Caco-2 (cell line): ENCODE measurements at places on chromosomes 3 and 15. TPM values are rescaled to one million over a fixed set of nuclear protein-coding genes. Genes with fewer than 3 reads are reported as not detected.
A peak's percentile ranks its signal among the peaks of the same experiment; 100 is the strongest.

- H3K27ac ChIP-seq: no peak within 1 kb of the TSS
- H3K4me3 ChIP-seq: no peak within 1 kb of the TSS
- no peak for DNase-seq
- no peaks in the 10 kb centered on the region for H3K36me3 ChIP-seq
Observed at GRCh38 chr15:53978253-53978906, at the start of gene UNC13C. TSS of gene UNC13C (plus strand) at chr15:53978441. CDS start at chr15:54012904, 34,463 bp downstream.

- H3K36me3 ChIP-seq: no peaks in the 10 kb centered on the region
- no peaks in the 10 kb centered on the region for H3K27me3 ChIP-seq
- no peak overlapping the region for H3K4me3 ChIP-seq
- DNase-seq: no peak
- no peak overlapping the region for H3K27ac ChIP-seq
Observed at GRCh38 chr15:58498821-58499580, 67.2 kb downstream of the LIPC start.

DNA sequence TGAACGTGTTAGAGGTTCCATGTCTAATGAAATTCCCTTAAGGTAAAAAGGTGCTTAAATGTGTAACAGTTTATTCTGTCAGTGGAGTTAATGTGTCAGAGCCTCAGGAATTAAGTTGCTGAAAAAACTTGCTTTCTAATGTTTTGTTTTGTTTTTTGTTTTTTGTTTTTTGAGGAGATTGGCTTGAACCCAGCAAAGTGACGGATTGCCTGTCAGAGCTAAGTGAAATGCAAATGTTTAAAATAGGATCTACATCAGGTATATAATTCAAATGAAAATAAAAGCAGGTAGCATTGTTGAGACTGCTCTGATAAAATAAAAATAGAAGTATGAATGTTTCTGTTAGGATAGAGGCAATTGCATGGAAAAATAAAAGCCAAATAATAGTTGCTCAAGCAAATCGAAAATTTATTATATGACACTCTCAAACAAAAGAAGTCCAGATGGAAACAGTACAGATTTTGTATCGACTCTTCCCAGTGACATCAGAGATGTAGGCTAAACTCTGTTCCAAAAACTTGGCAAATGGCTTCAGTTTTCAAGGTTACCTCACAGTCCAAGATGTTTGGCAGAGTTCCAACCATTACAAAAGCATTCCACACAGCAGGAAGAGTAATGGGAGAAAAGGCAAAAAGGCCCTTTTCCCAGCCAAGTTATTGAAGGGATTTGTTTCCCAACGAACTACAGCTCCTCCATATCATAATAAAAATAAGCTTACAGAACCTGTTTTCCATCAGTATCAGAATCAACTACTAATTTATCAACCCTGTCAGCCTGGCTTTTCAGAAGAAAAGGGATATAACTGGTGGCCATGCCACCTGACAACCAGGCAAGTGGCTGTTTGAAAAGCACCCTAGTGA lies 291.0 kb downstream of the TBL1XR1 start:
- H3K36me3 ChIP-seq: no peaks in the 10 kb centered on the region
- no peak overlapping the region for H3K27ac ChIP-seq
- DNase-seq: no peak

GRCh38 chr3:48440590-48440958 lies 517 bp downstream of the TMA7 start:
- H3K27me3 ChIP-seq: no peaks in the 10 kb centered on the region
- H3K36me3 ChIP-seq: no peaks in the 10 kb centered on the region; the same call in 1 of the 2 replicates
- peak overlapping the region; percentile 91 for H3K4me3 ChIP-seq
- peaks cover 12% of the 10 kb centered on the region for H3K4me1 ChIP-seq
- DNase-seq: no peak

- peaks cover 38% of the 10 kb centered on the region for H3K4me1 ChIP-seq
- no peak overlapping the region for H3K27ac ChIP-seq
- H3K27me3 ChIP-seq: no peaks in the 10 kb centered on the region
- no peaks in the 10 kb centered on the region for H3K36me3 ChIP-seq
- no peak overlapping the region for H3K4me3 ChIP-seq
Observed at GRCh38 chr15:85336880-85337279, 43.5 kb upstream of the AKAP13 start.

DNA sequence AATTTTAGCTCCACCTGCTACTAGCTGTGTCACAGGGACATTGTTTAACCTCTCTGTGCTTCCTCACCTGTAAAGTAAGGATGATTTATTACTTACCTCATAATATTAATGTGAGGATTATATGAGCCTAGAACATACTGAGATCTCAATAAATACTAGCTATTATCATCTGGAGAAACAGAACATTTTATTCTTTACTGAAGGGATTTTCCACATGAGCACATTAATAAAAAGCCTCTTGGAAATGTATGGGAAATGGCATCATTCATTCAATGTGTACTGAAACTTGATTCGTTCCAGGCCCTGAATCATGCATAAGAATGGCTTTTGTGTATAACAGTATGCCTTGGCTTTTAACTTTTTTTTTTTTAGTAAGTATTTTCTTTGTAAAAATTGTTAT lies 11.0 kb upstream of the CEMIP start:
- H3K36me3 ChIP-seq: no peaks in the 10 kb centered on the region
- no peak for DNase-seq
- H3K27me3 ChIP-seq: no peaks in the 10 kb centered on the region
- H3K27ac ChIP-seq: no peak overlapping the region
- no peak overlapping the region for H3K4me3 ChIP-seq

GRCh38 chr3:18354701-18355100 lies 70.4 kb downstream of the SATB1 start:
- no peak overlapping the region for H3K27ac ChIP-seq

GRCh38 chr15:64144192-64144564 lies 7.4 kb upstream of the SNX22 start:
- H3K27me3 ChIP-seq: no peaks in the 10 kb centered on the region
- H3K36me3 ChIP-seq: no peaks in the 10 kb centered on the region
- H3K4me1 ChIP-seq: no peaks in the 10 kb centered on the region
- DNase-seq: no peak

- no peak overlapping the region for H3K4me3 ChIP-seq
- H3K4me1 ChIP-seq: peaks cover 4% of the 10 kb centered on the region; the same call in 1 of the 2 replicates
- H3K27ac ChIP-seq: no peak overlapping the region
Observed at GRCh38 chr3:140559546-140559945, 118.3 kb upstream of the TRIM42 start.

DNA sequence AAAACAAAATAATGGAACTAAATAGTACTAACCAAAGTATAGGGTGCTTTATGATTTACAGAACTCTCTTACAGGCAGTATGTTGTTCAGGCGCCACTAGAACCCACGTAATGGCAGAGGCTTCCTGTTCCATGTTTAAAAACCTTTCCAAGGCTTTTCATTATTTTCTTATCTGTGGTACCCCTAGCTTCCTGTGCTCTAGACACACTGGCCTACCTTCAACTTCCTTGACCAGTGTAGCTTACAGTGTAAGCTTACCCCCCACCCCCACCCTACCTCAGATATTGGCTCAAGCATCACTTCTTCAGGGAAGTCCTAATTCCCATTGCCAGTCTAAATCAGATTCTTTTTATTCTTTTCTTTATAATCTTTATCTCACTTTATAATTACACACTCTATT lies 2.9 kb downstream of the NR2C2 start:
- no peak overlapping the region for H3K4me3 ChIP-seq
- no peaks in the 10 kb centered on the region for H3K36me3 ChIP-seq
- no peak for DNase-seq
- no peaks in the 10 kb centered on the region for H3K4me1 ChIP-seq
- no peak overlapping the region for H3K27ac ChIP-seq

- H3K4me3 ChIP-seq: no peak overlapping the region
- DNase-seq: no peak
- no peaks in the 10 kb centered on the region for H3K27me3 ChIP-seq
- H3K27ac ChIP-seq: no peak overlapping the region
- H3K36me3 ChIP-seq: no peaks in the 10 kb centered on the region
Observed at GRCh38 chr15:66723826-66724731, 22.0 kb downstream of the SMAD6 start.

- H3K27ac ChIP-seq: no peak overlapping the region
- H3K4me3 ChIP-seq: no peak overlapping the region
- no peak for DNase-seq
Observed at GRCh38 chr15:26621816-26622215, 151.1 kb downstream of the GABRB3 start.

DNA sequence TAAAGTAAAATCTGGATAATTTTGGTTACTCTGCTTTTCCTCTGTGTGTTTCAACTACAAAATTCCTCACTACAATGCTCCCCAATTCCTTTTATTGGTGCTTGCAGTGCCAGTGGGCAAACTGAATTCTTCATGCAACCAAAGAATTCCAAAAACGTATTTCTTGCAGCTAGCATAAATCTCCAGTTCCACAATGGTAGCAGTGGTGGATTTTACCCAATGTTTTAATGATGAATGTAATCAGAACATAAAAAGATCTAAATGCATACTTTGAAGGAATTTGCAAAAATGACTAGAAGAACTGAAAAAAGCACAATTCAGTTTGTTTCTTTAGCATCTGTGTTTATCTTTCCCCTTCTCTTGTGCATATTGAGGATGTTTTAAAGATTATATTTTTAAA lies 359.6 kb upstream of the TPRG1 start:
- H3K27ac ChIP-seq: no peak overlapping the region
- DNase-seq: no peak
- H3K36me3 ChIP-seq: no peaks in the 10 kb centered on the region
- H3K4me1 ChIP-seq: peaks cover 8% of the 10 kb centered on the region
- H3K27me3 ChIP-seq: no peaks in the 10 kb centered on the region

GRCh38 chr3:184366619-184367289 lies 5.2 kb downstream of the POLR2H start:
- peak overlapping the region; percentile 15 for H3K27ac ChIP-seq
- no peak for DNase-seq
- no peaks in the 10 kb centered on the region; the same call in 1 of the 2 replicates for H3K27me3 ChIP-seq
- peaks cover 6% of the 10 kb centered on the region; the same call in 1 of the 2 replicates for H3K4me1 ChIP-seq
- peaks cover 1% of the 10 kb centered on the region; the same call in 1 of the 2 replicates for H3K36me3 ChIP-seq

GRCh38 chr3:183330881-183331280 lies 77.8 kb downstream of the B3GNT5 start:
- H3K27me3 ChIP-seq: no peaks in the 10 kb centered on the region
- H3K27ac ChIP-seq: no peak overlapping the region
- no peaks in the 10 kb centered on the region for H3K36me3 ChIP-seq
- no peaks in the 10 kb centered on the region for H3K4me1 ChIP-seq

DNA sequence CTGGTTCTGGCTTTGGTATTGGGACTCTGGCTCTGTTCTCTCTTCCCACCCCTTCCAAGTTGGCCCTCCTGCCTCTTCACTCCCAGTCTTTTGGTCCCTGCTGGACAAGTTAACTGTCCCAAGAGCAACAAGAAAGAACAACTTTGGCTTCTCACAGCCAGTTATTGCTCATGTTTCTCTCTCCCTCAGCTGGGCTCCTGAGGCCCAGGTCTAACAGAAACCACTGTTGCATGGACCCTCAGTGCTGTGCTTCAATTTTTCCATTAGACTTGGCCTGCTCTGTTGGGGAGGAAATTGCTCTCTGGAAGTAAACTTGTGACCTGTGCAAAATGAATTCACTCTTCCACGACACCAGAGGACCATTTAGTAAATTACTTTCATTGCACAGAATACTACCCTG lies 64.5 kb downstream of the CHST2 start:
- no peak overlapping the region for H3K4me3 ChIP-seq
- no peaks in the 10 kb centered on the region for H3K4me1 ChIP-seq
- no peaks in the 10 kb centered on the region for H3K36me3 ChIP-seq
- no peak for DNase-seq
- H3K27ac ChIP-seq: no peak overlapping the region
- no peaks in the 10 kb centered on the region for H3K27me3 ChIP-seq

DNA sequence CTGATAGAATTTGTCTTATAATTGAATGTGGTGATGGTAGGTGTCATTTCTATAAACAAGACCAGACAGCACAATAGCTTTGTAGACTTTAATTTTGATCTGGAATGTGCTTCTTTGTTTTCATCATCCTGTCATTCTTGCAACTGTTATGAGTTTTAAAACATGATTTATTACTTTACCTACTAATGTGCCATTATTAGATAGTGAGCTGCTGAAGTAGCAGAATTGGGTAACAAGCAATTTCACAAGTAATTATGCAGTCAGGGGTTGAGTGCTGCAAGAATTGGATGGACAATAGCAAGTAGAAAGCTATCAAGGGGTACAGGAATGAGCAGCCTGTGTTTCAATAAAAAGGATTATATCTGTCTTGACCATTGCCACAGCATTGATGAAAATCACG lies 975.6 kb downstream of the ROBO1 start:
- no peaks in the 10 kb centered on the region for H3K4me1 ChIP-seq
- no peak overlapping the region for H3K4me3 ChIP-seq
- no peaks in the 10 kb centered on the region for H3K27me3 ChIP-seq
- H3K36me3 ChIP-seq: no peaks in the 10 kb centered on the region

GRCh38 chr3:49351521-49352011 lies 6.6 kb downstream of the GPX1 start:
- no peak overlapping the region for H3K4me3 ChIP-seq
- peak overlapping the region; percentile 76 for H3K27ac ChIP-seq
- peaks cover 3% of the 10 kb centered on the region for H3K36me3 ChIP-seq
- H3K4me1 ChIP-seq: peaks cover 23% of the 10 kb centered on the region
- H3K27me3 ChIP-seq: no peaks in the 10 kb centered on the region
- no peak for DNase-seq

DNA sequence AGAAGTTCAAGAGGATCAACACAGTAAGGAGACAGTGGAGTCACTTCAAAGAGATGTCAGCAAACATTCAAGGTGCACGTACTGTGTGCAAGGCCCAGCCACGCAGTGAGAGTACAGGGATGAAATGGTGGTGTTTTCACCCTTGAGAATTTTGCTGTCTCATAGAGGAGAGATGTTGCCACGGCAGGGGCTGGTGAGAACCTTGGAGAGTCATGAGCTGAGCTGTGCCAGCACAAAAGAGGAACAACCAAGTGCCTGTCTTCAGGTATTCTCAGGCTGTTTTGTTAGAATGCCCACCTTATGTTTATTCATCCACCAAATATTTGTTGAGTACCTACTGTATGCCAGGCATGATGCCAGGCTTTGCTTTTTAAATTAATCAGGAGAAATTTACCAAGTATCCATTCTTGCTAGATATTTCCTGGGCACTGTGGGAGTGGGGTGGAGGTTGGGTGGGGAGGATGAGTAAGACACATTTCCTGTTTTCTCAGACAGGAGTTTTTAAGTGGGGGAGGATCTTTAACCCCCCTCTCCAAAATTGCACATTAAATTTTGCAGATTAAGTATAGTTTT lies 72.6 kb downstream of the SLC6A11 start:
- H3K4me3 ChIP-seq: no peak overlapping the region
- H3K36me3 ChIP-seq: no peaks in the 10 kb centered on the region
- no peaks in the 10 kb centered on the region for H3K27me3 ChIP-seq
- no peak overlapping the region for H3K27ac ChIP-seq
- H3K4me1 ChIP-seq: no peaks in the 10 kb centered on the region
- no peak for DNase-seq

GRCh38 chr15:61729646-61730045 lies 330.6 kb downstream of the VPS13C start:
- no peaks in the 10 kb centered on the region for H3K4me1 ChIP-seq
- H3K27ac ChIP-seq: no peak overlapping the region
- no peaks in the 10 kb centered on the region for H3K36me3 ChIP-seq
- no peak overlapping the region for H3K4me3 ChIP-seq

DNA sequence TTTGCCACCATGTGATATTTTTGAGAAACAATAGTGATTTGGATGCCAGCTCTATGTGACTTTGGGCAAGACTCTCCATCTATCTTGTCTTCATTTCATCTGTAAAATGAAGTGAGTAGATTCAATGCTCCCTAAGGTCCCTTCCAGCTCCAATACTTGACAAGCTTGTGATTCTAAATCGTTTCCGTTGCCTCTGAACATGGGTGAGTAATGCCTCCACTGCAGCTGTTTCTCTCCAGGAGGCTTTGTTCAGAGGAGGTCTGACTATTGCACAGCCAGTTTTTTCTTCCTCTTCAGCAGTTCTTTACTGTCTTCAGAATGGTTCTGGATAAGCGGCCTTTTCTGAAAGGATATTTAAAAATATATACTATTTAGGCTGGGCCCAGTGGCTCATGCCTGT lies 14.8 kb upstream of the TMOD3 start:
- no peak for DNase-seq
- no peaks in the 10 kb centered on the region for H3K36me3 ChIP-seq
- no peak overlapping the region for H3K27ac ChIP-seq
- H3K4me1 ChIP-seq: peaks cover 10% of the 10 kb centered on the region; the same call in 1 of the 2 replicates

The KNG1 gene
- 6.7 and 9.5 TPM in 2 replicates for total RNA-seq

The DNASE1L3 gene
- 0.27 TPM in 1 of 2 replicates, not detected in the other for total RNA-seq

The DNAH1 gene
- total RNA-seq: 2.9 and 4.1 TPM in 2 replicates

The HTR3E gene
- total RNA-seq: not detected in 2 replicates
